ENCODE measurements at places on chromosomes 6 and 20.

DNA sequence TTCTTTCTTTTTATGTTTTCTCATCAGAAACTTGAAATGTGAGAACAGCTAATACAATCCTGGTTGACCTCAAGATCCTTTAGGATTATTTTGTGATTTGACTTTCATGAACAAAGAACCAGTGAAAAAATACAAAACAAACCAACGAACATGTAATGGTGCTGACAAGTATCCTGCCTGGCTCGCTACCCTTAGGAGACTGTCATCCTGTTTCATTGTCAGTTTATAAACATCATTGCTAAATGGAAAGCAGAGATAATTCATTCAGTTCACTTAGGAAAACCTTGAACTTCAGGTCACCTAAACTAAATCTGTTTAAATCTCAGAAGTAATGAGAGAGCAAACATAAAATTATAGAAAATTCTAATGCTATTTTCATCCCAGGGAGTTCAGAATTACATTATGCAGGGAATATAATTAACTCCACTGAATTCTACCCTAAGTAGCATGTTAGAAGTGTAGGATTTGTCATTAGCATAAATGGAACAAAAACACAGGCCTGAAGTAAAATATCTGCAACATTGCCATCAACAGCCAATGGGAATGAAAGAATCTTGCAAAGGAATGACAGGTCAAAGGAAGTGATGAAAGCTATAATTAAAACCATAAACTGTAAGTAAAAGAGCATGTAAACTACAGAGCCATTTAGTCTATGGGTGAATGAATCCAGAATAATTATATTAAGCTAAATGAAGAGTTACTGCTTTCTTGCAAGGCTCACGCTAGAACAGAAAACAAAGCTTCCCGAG lies 401.2 kb upstream of the MANEA start:
- no peak for DNase-seq

GRCh38 chr20:23141450-23142161 lies 55.5 kb upstream of the CD93 start:
- peak; percentile 89 for DNase-seq

- DNase-seq = no peak
Measured at GRCh38 chr20:38111366-38112232, 53.5 kb downstream of the TGM2 start.

DNA sequence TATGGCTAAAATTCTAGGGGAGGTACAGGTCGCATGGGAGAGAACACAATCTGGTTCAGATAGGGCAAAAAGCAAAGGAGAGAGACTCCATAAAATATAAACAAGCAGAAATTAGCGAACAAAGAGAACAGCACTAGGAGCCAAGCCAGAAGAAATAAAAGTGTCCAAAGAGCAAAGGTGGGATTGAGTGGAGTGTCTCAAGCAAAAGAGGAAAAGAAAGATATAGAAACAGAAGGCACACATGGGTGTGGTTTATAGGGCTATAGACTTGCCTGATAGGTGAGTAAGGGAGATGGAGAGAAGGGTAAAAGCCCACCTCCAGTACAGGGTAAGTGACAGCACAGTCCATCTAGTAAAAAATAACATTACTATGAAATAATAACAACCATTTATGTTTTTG lies 36.5 kb upstream of the IRAK1BP1 start:
- no peak for DNase-seq

- no peak for DNase-seq
Measured at GRCh38 chr6:166500246-166500645, 86.2 kb downstream of the RAMACL start.

- no peak for DNase-seq
Measured at GRCh38 chr20:18669241-18670019, 81.6 kb downstream of the DTD1 start.

DNA sequence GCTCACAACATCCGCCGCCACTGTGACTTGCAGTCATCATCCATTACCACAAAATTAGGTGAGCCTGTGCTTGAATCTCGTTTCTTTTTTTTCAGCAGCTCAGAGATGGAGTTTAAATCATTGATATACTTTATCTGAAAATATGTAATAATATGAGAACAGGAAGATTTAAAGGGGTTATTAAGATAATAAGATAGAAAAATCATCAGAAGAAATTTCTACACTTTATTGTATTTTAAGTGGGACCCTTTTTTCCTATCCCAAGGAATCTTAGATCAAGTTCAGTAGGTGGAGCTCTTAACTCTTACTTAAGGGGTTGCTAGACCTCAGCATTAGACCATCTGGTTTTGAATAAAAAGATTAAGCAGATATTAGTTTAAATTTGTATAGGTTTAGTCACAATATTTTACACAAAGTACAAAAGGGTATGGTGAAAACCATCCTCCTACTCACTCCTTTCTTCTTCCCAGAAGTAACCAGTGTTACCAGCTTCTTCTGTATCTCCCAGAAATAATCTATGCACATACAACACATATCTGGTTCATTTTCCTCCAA lies 9.4 kb upstream of the NCOA7 start:
- peak; percentile 38 for DNase-seq

DNA sequence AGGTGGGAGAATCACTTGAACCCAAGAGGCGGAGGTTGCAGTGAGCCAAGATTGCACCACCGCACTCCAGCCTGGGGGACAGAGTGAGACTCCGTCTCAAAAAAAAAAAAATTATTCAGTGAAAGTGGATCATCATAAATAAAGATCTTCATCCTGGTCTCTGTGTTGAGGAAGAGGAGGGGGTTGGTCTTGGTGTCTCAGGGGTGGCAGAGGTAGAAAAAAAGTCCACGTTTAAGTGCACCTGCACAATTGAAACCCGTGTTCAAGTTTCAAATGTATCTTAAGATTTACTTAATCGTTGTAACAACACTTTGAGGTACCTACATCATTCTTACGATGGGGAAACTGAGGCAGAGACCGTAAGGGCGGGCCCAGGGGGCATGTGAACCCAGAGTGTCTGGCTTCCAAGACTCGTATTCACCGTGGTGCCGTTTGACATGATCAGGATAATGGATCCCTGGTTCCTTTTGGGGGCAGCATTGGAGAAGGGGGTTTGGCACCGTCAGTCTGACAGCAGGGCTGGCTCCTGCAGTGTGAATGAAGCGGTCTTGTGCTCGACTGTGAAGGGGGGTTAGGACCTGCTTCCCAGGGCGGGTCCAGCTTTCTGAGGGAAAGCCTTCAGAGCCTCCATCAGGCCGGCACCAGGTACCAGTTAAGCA lies 32.9 kb upstream of the ID1 start:
- no peak for DNase-seq

DNA sequence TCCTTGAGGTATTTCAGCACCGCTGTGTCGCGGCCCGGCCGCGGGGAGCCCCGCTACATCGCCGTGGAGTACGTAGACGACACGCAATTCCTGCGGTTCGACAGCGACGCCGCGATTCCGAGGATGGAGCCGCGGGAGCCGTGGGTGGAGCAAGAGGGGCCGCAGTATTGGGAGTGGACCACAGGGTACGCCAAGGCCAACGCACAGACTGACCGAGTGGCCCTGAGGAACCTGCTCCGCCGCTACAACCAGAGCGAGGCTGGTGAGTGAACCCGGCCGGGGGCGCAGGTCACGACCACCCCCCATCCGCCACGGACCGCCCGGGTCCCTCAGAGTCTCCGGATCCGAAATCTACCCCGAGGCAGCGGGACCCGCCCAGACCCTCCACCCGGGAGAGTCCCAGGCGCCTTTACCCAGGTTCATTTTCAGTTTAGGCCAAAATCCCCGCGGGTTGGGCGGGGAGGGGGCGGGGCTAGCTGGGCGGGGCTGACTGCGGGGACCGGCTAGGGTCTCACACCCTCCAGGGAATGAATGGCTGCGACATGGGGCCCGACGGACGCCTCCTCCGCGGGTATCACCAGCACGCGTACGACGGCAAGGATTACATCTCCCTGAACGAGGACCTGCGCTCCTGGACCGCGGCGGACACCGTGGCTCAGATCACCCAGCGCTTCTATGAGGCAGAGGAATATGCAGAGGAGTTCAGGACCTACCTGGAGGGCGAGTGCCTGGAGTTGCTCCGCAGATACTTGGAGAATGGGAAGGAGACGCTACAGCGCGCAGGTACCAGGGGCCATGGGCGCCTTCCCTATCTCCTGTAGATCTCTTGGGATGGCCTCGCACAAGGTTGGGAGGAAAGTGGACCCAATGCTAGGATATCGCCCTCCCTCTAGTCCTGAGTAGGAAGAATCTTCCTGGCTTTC lies 693 bp downstream of the HLA-F start:
- DNase-seq = no peak

GRCh38 chr20:58622671-58623578 lies 28.2 kb upstream of the STX16 start:
- peak; percentile 90 for DNase-seq

GRCh38 chr6:34055223-34055933 lies 90.5 kb downstream of the GRM4 start:
- DNase-seq = peak; percentile 42

GRCh38 chr6:15623276-15624116 lies 39.3 kb downstream of the DTNBP1 start:
- no peak for DNase-seq

GRCh38 chr6:11586536-11586935 lies 49.0 kb downstream of the TMEM170B start:
- DNase-seq = peak; percentile 66

DNA sequence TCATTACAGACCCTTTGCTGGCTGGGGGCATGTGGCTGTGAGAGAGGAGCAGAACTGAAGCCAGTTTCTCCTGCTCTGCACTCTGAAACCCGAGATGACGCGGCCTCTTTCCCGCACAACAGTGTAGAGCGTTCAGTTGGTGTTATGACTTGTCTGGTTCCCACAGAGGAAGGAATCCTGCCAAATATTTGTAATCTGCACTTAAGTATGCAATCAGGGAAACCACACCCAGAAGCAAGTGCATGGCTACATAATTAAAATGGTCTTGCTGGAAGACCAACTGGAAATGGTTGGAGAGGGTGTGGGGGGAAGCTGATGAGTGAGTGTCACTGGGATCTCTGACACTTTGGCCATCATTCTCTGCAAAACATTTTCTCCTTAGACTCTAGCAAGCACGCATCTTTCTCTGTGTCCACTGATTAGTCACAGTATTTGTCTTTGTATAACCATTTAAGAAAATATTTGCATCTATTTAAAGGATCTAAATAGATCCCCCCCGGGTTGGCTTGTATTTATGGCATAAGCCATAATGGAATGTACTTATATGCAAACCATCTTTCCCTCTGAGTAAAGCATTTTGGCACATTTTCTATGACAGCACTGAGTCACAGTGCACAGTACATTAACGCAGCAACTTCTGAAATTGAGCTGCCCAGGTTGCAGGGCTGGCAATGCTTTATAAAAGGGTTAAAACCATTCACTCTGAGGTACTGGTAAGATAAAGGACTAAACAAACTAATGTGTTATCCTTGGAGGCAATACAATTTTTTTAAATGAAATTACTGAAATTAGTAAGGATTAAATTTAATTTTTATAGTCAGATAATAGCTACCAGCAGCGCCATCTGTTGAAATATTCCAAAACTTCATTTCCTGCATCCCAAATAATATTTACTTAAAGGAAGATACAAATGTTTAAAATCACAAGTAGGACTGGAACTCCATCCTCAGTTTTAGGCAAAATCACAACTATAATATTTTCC lies 76.7 kb downstream of the FOXC1 start:
- DNase-seq = peak; percentile 93

DNA sequence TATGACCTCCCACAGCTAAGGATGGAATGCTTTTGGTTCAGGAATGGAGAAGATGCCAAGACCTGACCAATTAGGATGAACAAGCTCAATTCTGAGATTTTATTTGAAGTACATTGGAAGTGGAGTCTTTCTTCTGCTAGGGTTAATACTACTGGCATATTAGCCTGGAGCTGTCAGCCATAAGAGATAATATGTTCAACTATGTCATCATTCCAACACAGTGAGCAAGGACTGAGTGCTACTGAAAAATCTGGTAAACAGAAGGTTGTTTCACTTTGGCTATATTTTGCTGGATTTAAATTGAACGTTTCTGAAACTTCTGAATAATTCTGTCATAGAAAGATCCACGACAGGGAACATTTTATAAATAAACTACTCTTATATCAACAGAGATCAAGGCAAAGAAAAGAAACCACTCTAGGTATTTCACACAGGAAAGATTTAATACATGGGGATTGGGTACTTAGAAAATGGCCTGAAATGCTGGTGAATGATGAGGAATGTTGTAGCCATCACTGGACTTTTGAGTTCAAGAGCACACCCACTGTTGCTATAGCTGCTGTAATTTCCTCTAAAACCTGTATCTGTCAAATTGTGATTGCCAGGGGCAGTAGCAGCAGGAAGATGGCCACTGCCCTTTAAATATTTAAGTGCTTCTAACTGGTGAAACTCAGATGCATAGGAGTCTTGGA lies 200.5 kb downstream of the PLCB4 start:
- DNase-seq = peak; percentile 60

DNA sequence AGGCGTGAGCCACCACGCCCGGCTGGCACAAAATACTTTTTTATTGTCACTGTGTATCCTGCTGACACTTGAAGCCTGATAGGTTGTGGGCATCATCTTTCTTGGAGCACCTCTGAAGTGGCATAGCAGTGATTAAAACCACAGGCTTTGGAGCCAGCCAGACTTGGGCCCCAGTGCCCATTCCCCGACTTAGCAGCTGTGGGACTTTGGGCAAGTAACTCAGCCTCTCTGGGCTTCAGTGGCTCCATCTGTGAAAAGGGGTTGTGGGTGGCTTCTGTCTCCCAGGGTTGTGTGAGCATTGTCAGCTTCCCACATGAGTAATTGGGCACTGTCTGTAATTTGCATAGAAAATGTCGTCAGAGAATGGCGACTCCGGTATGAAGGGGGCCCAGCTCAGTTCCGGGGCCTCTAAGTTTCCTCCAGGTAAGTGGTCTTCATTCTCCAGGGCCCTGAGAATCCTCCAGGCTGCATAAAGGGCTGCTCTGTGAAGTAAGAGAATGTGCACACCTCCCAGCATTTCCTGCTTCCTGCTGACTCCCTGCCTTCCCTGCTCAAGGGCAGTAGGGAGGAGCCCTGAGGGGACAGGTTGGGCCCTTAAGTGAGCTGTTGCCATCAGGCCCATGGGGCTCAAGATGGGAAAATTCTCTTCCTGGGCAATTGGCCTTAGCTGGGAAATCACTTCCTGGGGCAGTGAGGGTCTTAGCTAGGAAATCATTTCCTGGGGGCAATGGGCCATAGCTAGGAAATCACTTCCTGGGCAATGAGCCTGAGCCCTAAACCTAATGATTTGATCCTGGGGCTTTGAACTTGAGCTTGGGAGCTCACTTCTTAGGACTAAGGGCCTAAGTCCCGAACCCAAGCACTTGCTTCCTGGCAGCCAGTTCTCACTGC lies 27.2 kb downstream of the ARHGAP40 start:
- no peak for DNase-seq

GRCh38 chr6:56760842-56761241 lies 118.2 kb upstream of the DST start:
- no peak for DNase-seq

GRCh38 chr6:132298344-132298949 lies 102.8 kb downstream of the MOXD1 start:
- peak; percentile 35 for DNase-seq
